Activated naive CD4-positive, alpha-beta T cell (primary cell): ENCODE measurements at places on chromosomes 7 and 10.

GRCh38 chr7:128309124-128309523 is 34.6 kb downstream of the RBM28 start:
- no peak for DNase-seq

DNA sequence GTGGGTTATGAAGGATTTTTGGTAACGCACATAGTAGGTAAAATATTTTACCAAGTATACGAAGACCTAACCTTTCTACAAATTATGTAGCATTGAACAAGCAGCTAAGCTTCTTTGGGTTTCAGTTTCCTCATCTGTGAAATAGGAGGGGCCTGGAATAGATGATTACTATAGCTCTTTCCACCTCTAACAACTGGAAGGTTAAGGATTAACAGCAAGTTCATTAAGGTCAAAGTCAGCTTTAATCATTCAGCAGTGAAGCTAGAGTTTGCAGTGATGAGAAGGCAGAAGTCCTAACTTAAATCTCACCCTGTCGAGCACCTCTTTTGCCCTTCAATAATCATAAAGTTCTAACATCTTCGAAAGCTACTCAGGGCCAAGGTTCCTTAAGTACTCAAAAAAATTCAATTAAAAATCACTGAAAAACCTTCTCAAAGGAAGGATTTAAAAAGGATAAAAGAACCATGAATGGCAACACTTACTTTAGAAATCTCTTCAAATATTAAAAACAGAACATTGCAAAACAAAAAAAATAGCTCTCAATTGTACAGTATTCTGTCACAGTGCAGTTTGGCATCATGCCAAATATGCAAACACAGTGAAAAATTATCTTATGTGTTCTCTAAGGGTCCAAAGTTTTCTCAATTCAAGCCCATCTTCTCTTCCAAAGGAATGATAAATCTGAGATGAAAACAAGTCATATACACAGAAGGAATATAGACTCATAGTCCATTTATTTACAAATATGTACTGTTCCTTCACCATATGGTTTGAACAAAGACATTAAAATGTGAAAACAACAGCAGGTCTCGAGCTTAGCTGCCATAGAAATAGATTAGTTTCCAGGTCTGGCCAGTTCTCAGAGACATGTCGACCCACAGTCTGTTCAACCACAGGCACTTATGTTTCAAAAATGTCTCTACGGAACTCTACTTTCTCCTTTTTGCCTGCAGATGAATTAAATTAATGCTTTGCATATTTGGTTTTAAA is 152.0 kb upstream of the SLC13A1 start:
- no peak for DNase-seq

DNA sequence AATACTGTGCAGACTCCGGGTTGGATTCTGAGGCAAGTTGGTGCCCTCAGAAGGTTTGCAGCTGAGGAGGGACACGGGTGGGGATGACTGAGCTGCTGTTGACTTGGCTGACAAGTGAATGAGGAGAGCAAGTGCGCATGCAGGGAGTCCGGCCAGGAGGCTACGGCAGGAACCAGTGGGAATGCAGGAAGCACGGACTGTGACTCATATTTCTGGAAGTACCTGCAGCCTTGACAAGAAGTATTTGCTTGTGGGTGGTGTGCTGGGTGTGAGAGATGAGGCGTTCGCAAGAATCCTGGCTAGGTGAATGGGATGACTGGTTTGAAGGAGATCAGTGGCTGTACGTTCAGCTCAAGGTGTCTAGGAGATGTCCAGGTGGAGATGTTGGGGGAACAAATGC is 30.8 kb upstream of the FXYD4 start:
- no peak for DNase-seq

DNA sequence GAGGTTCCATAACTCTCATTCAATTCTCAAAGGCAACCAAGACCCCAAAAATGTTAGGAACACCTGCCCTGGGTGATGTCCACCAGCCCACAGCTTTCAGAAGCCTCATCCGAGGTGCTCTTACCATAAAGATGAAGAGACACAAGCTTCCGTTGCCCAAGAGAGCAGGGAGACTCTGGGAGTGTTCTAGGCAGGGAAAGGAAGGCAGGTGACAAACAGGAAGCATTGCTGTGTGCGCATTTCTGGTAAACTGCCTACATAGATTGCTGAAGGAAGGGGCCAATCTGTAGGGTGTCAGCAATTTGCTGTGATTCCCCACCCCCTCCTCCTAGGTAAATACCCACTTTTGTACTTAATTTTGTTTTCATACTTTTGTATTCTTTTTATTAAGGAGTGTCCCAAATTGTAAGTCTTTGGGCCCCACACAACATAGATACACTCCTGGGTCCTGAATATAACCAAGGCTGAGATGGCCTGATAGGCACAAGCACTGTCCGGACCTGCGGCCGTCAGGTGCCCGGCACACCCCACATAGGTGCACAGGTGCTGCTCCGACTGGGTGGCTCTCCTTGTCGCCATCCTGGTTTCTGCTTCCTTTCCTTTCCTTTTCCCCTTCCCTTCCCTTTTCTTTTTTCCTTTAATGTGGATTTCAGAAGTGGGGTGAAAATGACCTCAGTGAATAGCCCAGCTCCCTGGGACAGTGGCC is 51.4 kb upstream of the SMNDC1 start:
- no peak for DNase-seq

- DNase-seq, result no peak
Measured at GRCh38 chr7:1422512-1423263, 36.6 kb downstream of the MICALL2 start.

DNA sequence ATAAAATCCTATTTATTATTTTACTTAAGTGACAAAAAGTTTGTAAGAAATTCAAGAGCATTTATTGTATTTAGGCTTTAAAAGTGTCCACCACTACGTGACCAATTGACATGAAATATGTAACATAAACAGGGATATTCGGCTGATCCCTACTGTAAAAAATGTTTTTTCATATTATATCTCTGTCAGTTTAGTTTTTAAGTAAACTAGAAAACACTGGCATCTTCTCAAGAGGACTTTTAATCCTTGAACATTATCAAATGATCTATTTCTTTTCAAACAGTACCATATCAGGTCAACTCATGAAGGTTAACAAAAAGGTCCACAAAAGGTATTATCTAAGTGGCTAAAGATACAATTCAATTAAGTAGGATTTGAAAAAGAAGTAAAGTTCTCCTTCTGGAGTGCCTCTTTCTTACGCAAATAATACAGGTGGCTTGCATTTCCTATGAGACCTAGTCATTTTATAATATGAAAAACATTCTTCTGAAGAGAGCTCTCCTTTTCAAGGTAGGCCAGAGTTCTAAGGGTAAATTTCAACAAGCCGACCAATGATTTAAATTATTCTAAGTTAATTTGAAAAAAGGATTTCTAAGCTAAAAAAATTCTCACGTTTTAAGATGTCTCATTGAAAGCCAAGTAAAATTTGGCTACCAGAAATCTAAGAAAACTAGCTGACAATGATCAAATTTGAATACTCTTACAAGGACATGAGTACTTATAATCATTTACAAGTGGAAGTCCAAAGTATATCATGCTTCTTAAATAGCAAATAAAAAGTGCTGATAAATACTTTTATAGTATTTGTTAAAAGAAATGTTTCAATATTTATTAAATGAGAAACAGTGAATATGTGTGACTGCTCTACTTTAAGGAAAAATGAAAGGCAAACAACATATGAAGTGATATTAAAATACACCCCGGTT is 133.5 kb downstream of the NRBF2 start:
- DNase-seq, result no peak

GRCh38 chr7:44215531-44215930 is 14.8 kb downstream of the YKT6 start:
- DNase-seq, result no peak

DNA sequence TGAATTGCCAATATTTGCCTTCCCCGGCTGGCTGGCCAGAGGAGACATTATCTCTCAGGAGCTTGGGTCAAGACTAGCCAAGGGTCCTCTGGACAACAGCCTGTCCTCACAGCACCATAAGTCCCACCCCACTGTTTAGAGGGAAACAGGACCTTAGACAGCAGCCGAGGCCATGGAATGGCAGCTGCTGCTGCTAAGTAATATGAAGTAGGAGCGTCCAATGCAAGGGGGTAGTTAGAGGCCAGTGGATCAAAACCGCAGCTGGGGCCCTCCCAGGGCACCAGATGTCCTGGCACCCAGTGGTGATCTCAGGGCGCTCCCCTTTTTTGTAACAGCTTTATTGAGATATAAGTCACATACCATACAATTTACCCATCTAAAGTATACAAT is 12.9 kb upstream of the KCP start:
- DNase-seq, result no peak

DNA sequence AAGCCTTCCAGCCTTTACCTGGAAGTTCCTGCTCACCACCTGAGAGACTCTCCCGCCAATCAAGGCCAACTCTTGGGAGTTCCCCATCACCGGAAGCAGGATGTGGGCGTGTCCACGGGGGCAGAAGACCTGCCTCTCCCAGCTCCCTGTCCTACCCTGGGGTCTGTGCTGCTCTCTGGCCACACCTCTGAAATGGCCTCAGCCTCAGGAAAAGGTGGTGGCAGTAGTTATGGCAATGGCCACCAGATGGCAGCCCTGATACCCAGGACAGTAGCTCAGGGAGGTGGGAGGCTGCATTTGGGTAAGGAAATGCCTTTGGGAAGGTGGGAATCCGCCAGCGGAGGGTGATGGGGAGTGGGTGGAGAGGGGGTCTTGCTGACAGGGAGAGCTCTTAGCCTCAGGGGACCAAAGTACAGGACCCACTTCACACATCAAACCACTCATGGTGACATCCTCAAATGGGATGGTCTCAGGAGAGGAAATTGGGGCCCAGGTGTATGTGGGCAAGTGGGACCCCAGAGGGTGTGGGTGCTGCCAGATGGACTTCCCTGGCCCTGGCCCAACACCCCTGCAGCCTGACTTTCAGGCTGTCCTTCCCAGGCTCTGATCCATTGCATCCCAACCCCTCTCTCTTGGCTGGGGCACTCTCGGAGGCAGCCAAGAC is 33.9 kb downstream of the KAZALD1 start:
- peak; percentile 29 for DNase-seq

DNA sequence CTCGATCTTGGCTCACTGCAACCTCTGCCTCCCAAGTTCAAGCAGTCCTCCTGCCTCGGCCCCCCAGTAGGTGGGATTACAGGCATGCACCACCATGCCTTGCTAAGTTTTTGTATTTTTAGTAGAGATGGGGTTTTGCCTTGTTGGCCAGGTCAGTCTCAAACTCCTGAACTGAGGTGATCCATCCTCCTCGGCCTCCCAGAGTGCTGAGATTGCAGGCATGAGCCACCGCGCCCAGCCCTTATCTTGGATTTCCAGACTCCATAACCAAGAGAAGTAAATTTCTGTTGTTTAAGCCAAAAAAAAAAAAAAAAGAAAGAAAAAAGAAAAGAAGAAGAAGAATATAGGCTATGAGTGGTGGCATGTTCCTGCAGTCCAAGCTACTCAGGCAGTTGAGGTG is 53.3 kb upstream of the RABGEF1 start:
- DNase-seq, result no peak

- no peak for DNase-seq
Measured at GRCh38 chr7:130667593-130668257, 823 bp downstream of the COPG2 start.

GRCh38 chr7:14483663-14484062 is 418.9 kb downstream of the DGKB start:
- DNase-seq, result no peak

- no peak for DNase-seq
Measured at GRCh38 chr10:3427950-3428354, 255.4 kb upstream of the PITRM1 start.

GRCh38 chr7:16420649-16421332 is 547 bp downstream of the CRPPA start:
- DNase-seq, result peak; percentile 58

DNA sequence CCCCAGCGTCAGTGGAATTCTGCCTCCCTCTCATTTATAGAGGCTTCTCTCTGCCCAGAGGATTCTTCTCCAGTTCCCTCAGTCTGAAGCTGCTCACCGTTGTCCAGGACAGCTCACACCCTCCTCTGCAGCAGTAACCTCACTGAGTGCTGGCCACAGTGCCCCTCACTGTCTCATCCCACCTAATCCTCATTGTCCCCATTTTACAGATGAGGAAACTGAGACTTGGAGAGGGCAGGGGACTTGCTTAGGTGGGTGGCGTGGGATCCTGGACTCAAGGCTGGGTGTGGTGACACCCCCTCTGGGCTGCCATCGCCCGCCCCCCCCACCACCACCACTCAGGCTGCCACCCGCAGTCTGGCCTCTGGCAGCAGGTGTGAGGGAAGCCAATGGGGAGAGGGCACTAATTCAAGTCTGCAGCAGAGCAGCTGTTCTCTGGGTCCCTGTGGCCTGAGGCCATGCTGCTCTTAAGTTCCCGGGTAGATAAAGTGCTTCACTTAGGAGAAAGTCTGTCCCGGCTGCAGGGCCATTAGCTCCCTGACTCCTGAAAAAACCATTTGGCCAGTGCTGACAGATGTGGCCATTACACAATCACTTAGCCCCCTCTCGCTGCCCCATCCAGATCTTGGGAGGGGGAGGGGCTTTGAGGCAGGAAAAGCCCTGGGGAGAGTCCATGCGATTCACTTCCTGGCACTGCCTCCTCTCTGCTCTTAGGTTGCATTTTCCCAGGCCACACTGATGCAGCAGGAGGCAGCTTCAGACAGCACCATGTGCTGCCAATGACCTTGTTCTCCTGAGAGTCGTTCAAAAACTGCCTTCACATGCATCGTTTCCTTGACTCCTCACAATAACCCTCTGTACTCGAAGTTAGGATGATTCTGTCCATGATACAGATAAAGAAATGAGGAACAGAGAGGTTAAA is 36.3 kb downstream of the DRGX start:
- no peak for DNase-seq

DNA sequence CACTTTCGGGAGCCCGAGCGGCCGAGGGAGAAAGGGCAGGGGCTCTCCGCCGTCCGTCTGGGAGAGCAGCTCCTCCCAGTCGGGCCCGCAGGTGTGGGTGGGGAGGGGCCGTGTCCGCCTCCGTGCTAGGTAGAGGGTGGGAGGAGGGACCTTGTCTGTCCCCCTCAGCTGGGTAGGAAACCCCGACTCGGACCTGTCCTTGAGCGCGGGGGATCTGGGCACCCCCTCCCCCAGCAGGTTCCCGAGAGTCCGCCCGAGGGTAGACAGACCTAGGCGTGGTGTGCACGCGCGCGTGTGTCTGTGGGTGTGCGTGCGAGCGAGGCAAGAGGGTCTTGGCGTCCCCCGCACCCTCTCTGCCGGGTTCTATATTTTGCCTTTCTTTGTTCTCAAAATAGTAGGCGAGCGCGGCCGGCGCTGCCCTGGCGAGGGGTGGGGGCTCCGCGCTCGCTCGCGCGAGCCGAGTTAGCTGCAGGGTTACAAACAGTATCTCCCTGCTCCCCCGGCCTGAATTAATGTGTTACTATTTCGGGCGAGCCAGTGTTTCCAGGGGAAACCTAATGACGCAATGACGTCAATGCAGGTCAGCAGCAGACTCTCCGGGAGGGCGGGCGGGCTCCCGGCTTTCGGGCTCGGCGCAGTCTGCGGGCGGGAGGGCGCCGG is 73.9 kb upstream of the LEP start:
- DNase-seq, result no peak

DNA sequence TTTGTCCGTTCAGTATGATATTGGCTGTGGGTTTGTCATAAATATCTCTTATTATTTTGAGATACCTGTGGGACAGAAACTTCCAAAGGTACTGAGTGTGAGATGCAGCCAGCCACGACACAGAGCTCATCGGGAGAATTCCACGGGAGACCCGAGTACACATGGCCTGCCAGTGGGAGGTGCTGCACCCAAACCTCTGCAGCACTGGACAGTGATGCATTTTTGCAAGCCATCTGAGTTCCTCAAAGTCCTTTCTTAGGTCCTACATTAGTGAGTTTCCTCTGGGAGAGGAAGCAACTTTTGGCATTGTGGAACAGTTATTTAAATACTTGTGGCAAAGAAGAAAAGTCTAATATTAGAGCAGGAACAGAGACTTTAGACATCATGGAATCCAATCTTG is 77.5 kb downstream of the ARID5B start:
- DNase-seq, result no peak
